ENCODE measurements at places on chromosomes 2 and 18.

- no peak for DNase-seq
Observed at GRCh38 chr2:239298116-239298804, 102.6 kb downstream of the HDAC4 start.

DNA sequence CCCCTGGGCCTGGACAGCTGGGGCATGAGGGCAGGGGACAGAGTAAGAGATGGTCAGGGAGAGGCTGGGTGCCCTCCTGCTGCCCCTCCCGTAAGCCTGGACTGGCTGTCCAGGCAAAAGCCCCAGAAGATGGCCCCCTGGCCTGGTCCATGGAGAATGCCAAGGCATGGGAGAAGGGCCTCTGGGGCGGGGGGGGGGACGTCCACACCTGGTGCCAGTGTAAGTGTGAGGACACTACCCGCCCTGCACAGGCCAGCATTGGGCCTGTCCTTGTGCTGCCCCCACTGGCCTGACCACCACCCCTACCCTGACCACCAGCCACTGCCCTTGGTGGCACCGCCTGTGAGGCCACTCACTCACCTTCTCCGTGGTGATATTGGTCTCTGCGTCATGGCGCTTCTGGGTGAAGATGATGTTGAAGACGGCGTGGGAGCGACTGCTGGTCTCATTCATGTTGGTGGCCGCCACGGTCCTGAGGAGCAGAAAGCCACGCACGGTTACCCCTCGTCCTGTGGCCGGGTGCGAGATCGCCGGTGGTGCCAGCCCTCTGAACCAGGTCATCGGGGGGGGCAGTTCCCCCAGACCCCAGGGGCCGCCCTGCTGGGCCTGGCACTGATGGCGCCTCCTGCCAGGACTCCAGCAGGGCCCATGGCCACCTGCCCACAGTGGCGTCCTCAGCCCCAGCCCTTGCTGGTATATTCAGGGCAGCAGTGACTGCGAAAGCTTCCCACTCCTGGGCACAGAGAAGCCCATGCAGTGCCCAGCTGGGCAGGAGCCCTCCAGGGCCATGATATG is 35.2 kb downstream of the KIF1A start:
- DNase-seq, result no peak

DNA sequence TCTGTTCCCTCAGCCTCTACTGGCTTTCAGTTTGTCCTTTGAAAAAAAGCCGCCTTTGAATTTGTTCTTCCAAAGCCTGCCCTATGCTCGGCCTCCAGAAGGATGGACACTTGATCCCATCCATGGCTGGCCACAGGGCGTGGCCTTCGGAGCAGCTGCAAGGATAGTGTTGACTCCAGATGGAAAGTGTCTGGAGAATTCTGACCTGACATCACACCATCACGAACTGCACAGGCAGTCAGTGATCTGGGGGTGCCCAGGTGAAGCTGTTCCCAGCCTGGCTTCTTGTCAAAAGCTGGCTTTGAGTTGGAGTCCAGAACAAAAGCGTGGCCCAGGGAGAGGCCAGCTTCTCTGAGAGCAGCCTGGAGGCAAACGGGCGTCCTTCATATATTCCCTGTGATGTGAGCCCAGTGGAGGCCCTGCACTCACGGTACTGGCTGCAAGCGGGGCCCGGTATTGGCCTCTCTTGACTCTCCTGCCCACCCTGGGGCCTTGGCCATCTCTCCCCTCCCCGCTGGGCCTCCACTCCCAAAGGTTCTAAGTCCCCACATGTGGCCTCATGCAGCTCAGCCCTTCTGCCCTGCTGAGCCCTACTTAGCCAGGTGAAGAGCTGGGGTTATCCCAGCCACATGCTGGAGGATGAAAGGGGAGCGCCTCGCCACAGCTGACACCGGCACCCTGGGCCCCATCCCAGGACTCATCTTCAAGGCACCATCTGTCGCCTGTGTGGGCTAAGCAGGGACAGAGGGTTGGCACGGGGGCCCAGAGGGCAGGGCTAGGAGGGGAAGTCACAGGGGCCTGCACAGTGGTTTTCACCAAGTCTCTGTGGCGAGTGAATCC is 20.4 kb upstream of the ATOH8 start:
- no peak for DNase-seq

- no peak for DNase-seq
Observed at GRCh38 chr18:11104307-11104706, 45.1 kb downstream of the PIEZO2 start.

- no peak for DNase-seq
Observed at GRCh38 chr18:3930126-3931012, 480.4 kb downstream of the TGIF1 start.

DNA sequence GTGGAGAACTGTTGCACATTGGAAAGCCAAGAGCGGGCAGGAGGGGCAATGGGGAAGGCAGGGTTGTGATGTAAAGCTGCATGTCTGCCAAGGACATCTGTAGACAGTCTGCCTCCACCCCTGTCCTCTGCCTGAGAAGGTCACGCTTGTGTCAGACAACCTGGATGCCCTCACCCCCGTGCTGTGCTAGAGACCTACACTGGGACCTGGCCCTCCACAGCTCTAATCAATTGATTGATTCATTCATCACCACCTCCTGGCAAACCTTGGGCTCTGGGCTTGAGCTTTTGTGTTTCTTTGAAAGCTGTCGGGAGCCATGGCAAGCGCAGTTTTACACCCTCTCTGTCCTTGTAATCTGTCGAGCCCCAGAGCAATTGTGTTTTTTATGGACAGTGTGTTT is 41.1 kb downstream of the MARCO start:
- DNase-seq, result no peak

DNA sequence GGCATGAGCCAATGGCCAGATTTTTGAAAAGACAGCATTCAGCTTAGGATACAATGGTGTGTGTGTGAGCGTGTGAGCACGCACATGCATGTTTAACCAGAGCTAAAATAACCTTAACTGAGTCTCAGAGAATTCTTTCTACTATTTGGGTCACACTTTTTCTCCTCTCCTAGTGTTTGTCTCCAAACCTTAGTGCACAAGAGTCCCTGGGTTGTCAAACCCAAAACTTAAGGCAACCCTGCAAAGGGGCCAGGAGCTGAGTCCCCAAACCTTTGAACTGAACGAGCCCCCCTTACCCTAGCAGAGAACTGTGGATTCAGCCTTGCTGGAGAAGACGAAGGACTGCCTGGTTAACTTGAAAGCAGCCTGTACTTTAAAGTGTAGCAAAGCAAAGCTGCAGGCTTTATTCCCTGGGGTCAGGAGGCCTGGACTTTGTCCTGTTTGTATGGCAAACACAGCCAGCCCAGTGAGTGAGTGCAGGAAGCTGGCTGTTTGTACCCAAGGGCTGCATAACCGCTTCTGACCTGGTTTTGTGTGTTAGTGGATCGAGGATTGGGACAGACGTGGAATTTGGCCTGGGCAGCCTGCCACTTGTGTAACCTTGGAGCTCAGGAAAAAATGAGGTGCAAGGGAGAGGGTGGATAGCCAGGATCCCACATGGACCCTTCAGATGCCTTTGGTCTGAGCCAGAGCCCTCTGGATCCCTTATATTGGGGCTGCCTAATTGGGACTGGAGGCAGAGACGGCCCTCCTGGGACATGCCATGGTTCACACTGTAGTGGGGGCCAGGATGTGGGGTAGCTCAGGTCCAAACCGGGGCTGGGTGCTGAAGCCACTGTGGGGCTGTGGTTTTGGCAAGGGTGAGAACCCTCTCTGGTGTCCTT is 6.4 kb upstream of the PSMD1 start:
- DNase-seq, result peak; percentile 25

GRCh38 chr18:26335156-26335555 is 108.9 kb downstream of the TAF4B start:
- DNase-seq, result no peak

DNA sequence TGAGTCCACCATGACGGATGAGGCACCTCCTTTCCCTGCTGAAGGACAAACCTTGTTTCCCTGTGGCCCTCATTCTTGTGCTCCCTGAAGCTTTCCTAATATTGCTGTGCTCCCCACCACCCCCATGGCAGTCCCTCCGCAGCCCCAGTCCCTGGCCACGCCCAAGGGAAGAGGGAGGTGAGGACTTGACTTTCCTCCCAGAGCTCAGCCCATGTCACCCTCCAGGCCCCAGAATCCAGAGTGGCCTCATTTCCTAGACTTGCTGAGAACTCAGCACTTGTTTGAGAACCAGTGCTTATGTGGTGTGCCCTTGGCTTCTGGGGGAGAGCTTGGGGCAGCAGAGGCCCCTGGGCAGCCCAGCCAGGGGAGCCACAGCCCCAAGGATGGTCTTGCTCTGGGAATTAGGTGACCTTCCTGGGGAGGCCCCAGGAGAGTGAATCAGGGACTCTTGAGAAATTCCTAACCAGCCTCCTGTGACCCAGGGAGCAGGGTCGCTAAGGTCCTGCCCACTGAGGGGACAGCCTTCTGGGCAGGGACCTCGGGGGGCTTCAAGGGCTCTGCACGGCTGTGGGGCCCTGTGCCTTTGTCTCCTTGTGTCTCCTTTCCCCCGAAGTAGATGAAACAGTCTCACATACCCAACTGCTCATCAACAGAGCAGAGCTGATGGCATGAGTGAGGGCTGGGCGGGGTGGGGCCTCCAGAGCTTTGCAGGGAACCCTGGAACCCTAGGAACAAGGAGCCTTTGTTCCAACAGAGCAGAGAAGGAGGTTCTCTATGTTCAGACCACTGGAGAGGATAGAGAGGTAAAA is 27.9 kb downstream of the PSD4 start:
- DNase-seq, result no peak

DNA sequence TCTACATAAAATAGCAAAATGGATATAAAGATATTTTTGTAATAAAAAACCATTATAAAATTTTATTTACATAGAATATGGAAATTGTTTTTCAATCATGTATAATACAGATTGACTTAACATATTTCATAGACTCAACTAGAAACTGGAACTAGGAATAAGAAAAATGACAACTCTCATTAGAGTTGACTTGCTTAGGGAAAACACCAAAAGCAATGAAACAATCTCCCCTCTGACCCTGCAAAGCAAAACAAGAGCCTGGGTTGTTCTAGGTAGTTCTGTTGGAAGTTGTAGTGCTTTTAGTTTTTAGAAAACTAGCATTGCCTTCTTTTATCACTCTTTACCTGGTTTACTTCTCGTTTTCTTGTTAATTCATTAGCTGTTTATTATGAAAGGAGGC is 32.2 kb upstream of the MTIF2 start:
- DNase-seq, result no peak

DNA sequence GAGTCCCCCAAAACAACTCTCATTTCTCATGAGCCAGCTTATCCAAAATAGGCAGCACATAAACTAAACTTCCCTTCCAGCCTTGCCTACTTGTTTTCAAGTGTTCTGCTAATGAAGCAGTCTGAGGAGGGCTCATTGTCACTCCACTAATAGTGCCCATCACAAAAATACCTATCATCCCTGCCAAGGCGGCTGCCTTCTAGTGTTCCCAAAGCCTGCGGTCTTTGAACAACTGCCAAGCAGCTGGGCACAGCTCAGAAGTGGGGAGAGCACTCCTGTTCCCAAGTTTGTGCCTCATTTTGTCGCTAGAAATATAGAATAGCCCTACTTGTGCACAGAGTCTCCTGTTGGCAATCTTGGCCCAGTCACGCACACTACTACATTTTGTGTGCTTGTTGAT is 50.3 kb downstream of the DTNA start:
- DNase-seq, result no peak

GRCh38 chr2:86274265-86274917 is 63.0 kb downstream of the REEP1 start:
- DNase-seq, result no peak

DNA sequence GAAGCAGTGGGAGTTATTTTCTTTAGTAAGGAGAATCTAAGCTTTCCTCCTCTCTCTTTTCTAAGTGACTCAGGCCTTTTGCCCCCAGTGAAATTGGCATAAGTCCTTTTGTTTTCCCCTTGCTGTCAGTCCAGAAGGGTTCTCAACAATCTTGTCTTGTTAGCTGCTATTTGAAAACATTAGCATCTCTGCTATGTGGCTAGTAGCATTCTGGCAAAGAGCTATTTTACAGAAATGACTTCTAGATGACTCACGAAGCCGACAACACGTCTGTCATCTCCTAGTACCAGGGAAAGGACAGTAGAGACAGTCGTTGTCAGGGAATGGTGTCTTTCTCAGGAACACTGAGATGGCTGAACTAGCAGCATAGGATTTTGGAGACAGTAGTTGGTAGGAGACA is 14.7 kb downstream of the SMARCAL1 start:
- DNase-seq, result no peak

DNA sequence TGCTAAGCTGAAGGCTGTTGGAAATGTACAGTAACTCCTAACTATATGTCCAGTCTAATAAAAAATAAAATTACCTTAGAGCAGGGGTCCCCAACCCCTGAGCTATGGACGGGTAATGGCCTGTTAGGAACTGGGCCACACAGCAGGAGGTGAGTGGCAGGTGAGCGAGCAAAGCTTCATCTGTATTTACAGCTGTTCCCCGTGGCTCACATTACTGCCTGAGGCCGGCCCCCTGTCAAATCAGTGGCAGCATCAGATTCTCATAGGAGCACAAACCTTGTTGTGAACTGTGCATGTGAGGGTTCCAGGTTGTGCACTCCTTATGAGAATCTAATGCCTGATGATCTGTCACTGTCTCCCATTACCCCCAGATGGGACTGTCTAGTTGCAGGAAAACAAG is 73.1 kb upstream of the CXCR4 start:
- peak; percentile 13 for DNase-seq

- DNase-seq, result no peak
Observed at GRCh38 chr2:37790019-37790418, 118.6 kb upstream of the CDC42EP3 start.

DNA sequence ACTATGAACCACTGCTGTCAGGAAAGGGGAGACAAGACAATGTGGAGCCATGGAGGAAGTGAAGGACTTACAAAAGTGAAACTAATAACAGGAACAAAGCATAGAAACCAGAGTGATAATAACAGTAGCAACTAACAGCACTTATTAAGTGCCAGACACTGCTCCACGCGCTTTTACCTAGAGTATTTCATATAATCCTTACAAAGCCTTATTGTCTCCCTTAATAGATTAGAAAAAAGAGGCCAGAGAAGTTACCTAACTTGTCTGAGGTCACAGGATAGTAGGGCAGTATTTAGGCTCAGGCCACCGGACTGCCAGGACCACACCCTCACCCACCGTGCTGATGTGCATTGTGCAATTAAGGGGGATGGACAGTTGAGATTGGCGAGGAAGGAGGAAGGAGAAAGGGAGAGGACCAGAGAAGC is 98.6 kb upstream of the NFU1 start:
- DNase-seq, result no peak

- DNase-seq, result no peak
Observed at GRCh38 chr2:200873560-200873959, 9.1 kb upstream of the CLK1 start.

DNA sequence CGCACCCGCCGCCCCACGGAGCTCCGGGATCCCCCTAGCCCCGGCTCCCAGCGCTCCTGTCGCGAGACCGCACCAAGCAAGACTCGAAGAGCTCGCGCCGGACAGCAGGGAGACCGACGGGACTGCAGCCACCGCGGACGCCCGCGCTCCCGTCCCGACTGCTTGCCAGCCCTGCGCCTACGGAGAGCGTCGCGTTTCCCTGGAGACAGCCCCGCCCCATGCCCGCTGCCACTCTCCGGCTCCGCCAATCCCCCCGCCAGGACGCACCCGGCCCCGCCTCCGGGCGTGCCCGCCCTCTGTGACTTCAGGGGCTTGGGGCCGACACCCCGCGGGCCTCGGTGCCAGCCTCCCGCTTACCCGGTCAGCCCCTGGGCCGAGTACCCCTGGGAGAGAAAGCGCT is at the start of gene ANKMY1:
Gene ANKMY1, minus strand, starts transcription at position 181 of the 400 bp plus-strand sequence. CDS start 653 bp downstream, outside the sequence.
- DNase-seq, result peak; percentile 68

Data from NCI-H69 (cell line).